ENCODE measurements at places on chromosomes 1 and 21. TPM values are rescaled to one million over a fixed set of nuclear protein-coding genes. Genes with fewer than 3 reads are reported as not detected.

Gene MIS18A
- 9.3 TPM for total RNA-seq

Gene C1orf167
- 13.8 TPM for total RNA-seq

Gene ADORA3
- 10.5 TPM for total RNA-seq

Gene DCDC2B
- not detected for total RNA-seq

Gene FCER1G
- total RNA-seq = 49.4 TPM

Gene INAVA
- not detected for total RNA-seq
